ENCODE measurements at places on chromosomes 6 and 20.

DNA sequence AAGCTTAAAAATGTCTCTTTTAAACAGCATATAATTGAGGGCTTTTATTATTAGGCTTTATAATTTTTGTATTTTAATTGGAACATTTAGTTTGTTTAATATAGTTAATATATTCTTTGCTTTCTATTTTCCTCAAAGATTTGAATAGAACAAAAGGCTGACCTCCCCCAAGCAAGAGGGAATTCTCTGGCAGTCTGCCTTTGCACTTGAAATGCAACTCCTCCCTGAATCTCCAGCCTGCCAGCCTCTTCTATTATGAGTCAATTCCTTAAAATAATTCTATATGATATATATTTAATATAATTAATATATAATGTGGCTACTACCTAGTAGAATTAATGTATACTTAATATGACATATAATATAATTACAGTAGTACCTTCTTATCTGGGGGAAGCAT is 69.2 kb downstream of the PTPRA start:
- no peak for DNase-seq

- no peak for DNase-seq
Observed at GRCh38 chr6:157323966-157324300, 614 bp upstream of the TMEM242 start.

- no peak for DNase-seq
Observed at GRCh38 chr20:52893498-52893897, 78.7 kb upstream of the TSHZ2 start.

GRCh38 chr6:136921936-136922684 is at the start of gene SLC35D3:
SLC35D3 (plus strand) TSS chr6:136922301; CDS start chr6:136922429, 128 bp downstream.
- no peak for DNase-seq

DNA sequence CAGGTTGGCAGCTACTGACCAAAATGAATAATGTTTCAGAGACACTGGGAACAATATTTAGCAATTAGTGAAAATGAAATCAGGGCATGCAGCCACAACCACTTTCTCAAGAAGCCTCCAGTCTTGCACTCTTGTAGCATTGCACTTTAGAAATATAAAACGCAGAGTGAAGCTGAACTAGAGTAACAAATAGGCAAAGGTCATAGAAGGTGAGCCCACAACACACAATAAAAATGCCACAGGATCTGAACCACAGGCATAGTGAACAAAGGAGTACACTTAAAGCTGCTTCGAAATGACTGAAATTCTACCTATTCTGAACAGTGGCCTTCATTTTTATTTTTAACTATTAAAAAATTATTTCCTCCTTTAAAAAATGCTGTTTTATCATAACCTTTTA is 25.0 kb downstream of the DDO start:
- DNase-seq: no peak

DNA sequence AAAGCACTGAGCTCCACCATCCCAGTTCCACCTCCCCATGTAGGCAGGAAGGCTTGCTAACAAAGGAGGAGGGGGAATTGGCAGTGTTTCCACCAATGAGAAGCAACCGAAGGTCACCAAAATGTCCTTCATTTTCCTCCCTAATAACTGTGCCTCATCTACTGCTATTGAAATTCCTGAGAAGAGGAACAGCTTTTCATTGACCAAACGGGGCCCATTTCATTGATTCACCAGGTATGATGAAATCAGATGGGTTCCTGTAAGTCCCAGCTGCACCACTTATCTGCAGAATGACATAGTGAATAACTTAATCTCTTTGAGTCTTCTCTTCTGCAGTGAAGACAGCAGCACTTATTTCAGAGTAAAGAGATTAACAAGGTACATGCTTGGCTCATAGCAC is 17.3 kb downstream of the TREM1 start:
- DNase-seq: no peak

DNA sequence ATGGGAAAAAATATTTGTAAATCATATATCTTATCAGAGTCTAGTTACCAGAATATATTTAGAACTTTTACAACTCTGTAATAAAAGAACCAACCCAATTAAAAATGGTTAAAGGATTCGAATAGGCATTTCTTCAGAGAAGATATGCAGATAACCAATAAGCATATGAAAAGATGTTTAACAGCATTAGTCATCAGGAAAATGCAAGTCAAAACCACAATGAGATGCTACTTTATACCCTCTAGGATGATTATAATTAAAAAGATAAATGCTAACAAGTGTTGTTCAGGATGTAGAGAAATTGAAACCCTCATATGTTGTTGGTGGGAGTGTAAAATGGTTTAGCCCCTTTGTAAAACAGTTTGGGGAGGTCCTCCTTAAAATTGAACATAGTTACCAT is 94.1 kb downstream of the LRRC1 start:
- DNase-seq: no peak

- no peak for DNase-seq
Observed at GRCh38 chr6:109008537-109009235, 86.0 kb downstream of the SESN1 start.

DNA sequence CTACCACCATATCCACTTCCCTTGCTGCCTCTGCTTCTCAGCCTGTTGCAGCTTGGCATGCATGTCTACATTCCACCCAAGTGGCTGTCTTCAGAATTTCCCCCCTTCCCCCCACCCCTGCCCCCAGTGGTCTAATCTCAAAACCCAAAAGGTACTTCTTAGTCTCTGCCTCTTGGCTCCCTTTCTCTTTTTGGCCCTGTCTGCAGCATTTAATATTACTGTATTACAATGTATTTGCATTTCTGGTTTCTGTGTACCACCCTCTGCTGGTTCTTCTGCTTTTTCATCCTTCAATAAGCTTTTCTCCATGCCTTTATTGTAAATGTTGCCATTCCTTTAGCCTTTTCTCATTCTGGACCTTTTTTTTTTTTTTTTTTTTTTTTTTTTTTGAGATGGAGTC is 43.0 kb downstream of the RPRD1B start:
- DNase-seq: no peak

GRCh38 chr6:4820704-4821276 is 44.6 kb downstream of the CDYL start:
- DNase-seq: no peak

- peak; percentile 36 for DNase-seq
Observed at GRCh38 chr6:144104898-144105487, 9.6 kb upstream of the SF3B5 start.

- DNase-seq: no peak
Observed at GRCh38 chr6:153781306-153781705, 257.7 kb upstream of the OPRM1 start.

DNA sequence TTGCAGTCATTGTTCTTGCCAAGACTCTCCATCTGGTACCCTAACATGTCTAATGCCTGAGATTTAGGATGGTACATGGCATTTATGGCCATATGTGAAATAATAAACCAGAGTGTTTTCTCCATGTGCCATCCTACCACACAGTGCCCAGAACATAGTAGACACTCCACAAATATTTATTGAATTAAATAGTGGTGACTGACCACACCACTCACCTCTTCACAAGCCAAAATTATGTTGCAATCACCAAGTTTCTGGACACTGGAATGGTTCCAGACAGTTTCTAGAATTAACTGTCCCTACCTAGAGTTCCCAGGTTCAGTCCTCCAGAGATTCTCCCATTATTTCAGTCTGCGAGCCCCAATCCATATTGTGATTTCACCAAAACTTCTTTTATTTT is 427.3 kb downstream of the KIF16B start:
- DNase-seq: no peak

- no peak for DNase-seq
Observed at GRCh38 chr6:93407186-93407585, 12.2 kb downstream of the EPHA7 start.

GRCh38 chr6:35300848-35301247 is 3.2 kb downstream of the DEF6 start:
- DNase-seq: no peak

- no peak for DNase-seq
Observed at GRCh38 chr20:57181639-57182038, 84.8 kb downstream of the BMP7 start.

DNA sequence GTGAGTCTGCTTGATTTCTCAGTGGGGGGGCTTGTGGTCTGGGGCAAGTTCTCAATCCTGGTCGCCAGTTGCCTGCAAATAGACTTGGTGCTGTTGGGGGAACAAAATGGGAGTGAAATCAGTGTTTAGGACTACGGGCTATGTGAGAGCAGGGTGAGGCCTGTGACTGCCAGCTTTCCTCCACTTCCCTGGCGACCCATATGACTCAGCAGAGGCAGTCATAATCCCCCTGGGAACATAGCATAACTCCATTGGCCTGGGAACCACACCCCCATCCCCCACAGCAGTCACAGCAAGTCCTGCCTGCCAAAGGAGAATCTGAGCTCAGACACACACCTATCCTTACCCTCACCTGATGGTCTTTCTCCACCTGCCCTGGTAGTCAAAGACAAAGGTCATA is 387.9 kb downstream of the LMBRD1 start:
- no peak for DNase-seq

DNA sequence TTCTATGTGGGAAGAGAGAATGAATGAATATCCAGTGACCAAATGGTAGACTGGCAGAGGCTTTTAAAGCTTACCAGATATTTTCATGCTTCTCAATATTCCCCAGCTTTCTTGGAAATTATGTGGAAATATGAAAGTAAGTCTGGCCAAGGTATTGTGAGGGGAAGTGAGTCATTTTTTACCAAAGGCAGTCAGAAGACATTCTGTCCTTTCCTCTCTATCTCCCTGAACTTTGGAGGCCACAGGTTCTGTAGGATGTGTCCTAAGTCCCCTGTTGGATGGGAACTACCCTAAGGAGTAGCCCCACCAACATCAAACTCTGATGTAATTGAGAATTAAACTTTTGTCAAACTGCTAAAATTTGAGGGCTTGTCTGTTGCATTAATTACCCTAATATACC is 593.8 kb upstream of the NRSN1 start:
- no peak for DNase-seq

GRCh38 chr6:136820561-136820960 is 1.8 kb upstream of the PEX7 start:
- no peak for DNase-seq

- DNase-seq: no peak
Observed at GRCh38 chr6:122798099-122798641, 9.1 kb downstream of the SMPDL3A start.

GRCh38 chr6:25504661-25505060 is 147.4 kb upstream of the SCGN start:
- no peak for DNase-seq

DNA sequence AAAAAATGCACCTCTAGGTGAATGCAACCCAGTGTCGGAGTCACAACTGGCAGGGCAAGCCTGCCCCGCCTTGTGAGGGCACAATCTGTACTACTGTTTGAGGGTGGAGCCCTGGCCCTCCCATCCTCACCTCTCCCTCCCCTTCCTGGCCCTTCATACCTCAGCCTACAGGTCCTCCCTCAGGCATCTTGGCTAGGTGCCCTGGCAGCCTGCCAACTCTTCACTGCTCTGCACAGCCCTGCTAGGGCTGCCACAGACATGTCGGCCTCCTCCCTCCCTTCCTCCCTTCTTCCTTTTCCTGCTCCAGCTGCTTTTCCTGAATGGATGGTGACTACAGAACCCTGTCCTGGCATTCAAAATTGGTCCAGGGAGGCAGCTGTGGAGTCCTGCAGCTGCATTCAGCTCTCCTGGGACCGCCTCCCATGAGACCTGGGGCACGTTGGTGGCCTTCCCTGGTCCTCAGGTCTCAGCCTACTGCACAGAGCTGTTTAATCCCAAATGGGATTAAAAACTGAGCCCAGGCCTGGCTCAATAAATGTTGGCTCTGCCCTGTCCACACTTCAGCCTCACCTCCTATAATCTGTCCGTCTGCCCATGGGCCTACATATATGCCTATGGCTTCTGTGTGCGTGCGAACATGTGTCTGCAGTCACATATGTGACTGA is 52.7 kb downstream of the CDH22 start:
- DNase-seq: peak; percentile 4

- no peak for DNase-seq
Observed at GRCh38 chr6:169145496-169145895, 108.2 kb downstream of the THBS2 start.

Data from stimulated activated CD4-positive, alpha-beta T cell treated with anti-CD3 and anti-CD28 coated beads, Interleukin-2, amount 100 ng/mL, for 4 hours (primary cell).